ENCODE measurements at places on chromosomes 1 and 21.

DNA sequence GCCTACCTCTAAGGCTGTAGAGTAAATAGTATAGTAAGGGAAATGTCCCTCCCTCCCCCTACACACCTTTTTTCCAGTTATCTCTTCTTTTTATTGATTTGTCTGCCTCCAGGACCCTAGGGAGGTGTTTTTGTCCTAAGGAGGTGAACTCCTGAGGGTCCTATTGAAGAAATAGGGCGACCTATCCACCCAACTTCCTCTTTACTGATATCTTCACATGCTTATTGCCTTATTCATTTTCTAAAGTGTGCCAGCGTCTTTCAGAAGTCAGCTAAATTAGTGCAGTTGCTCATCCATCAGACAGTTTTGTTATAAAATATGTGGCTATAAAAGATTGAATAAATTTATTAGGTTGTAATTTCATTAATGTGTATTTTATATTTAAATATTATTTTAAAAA lies 5.9 kb downstream of the BACH1 start:
- no peak for DNase-seq

- no peak for DNase-seq
These were observed 12.7 kb upstream of the COL11A1 start for GRCh38 chr1:103120981-103121380.

- no peak for DNase-seq
These were observed 10.4 kb downstream of the TTLL10 start for GRCh38 chr1:1183833-1184775.

GRCh38 chr21:21996891-21997290 lies 998.7 kb downstream of the NCAM2 start:
- DNase-seq = no peak

DNA sequence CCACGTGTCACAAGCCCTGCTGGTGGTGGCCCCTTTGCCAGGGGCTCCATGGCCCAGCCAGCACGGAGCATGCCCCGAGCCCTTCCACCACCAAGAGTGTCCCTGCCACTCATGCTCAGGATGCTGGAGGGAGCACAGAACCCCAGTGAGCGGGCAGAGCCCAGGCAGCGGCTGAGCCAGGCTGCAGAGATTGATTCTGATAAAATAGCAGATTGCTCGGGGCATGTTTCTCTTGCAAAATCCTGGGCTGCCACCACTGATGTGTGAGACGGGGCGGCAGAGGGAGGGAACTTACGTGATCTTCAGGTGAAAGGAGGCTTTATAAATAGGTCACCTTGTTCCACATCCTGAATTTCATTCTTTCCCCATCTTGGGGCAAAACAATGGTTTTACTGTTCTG lies 53.2 kb downstream of the SPSB1 start:
- no peak for DNase-seq

DNA sequence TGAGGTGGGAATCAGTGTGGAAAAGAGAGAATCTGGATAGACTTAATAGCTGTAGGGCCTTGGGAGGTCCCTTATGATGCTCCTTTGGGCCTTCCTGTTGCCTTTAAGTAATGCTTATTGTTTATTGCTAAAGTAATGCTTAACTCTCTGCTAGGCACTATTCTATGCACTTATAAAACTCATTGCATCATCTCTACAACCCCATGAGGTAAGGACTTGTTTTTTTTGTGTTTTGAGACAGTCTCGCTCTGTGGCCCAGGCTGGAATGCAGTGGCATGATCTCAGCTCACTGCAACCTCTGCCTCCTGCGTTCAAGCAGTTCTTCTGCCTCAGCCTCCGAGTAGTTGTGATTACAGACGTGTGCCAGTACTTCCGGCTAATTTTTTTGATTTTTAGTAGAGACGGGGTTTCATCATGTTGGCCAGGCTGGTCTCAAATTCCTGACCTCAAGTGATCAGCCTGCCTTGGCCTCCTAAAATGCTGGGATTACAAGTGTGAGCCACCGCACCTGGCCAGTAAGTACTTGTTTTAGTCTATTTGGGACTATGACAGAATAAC lies 22.3 kb downstream of the NECAP2 start:
- no peak for DNase-seq

DNA sequence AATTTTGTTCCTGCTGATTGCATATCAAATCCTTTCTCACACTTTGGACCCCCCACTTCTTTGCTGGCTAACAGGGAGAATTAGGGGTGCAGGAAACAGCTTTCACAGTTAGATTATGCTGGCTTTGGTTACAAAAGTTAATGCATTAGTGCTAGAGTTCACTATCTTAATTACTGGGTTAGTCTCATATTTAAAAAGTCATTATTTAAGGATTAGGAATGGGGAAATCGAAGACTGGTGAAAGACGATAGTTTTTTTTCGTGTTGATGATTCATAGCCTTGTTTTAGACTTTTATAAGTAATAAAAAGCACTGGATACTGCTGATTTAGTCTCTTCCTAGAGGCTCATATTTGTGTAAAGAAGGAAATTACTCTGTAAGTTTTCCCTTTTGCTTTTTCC lies 11.6 kb downstream of the ST6GALNAC3 start:
- no peak for DNase-seq

- no peak for DNase-seq
These were observed 17.1 kb downstream of the COL6A2 start for GRCh38 chr21:46114963-46115362.

- DNase-seq = no peak
These were observed 40.7 kb downstream of the MATN1 start for GRCh38 chr1:30682396-30683275.

GRCh38 chr21:43340491-43341377 lies 86.2 kb downstream of the SIK1 start:
- DNase-seq = no peak

DNA sequence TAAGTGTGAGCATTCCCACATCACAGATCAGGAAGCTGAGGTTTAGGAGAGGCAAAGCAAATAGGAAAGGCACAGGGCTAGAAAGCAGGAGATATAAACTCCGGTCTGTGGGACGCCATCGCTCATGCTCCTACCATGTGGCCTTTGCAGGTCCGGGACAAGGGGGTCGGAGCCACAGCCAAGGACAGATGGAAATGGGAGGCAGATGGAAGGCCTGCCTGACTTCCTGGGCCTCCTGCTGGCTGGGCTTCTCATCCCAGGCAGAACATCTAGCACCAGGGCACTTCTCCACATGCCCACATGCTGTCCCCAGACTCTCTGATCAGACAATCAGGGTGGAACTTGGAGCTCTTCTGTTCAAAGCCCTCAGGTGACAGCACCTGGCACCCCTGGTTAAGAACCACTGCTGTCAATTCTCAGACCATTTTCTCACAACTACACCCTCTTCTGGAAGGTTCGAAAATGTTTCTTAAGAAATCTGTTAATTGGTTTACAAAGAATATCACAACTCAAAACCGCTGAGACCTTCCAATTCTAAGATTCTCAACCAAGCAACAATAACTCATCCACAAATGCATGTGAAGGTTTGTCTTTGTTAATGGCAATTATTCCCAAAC lies 173.3 kb upstream of the EDN2 start:
- no peak for DNase-seq

DNA sequence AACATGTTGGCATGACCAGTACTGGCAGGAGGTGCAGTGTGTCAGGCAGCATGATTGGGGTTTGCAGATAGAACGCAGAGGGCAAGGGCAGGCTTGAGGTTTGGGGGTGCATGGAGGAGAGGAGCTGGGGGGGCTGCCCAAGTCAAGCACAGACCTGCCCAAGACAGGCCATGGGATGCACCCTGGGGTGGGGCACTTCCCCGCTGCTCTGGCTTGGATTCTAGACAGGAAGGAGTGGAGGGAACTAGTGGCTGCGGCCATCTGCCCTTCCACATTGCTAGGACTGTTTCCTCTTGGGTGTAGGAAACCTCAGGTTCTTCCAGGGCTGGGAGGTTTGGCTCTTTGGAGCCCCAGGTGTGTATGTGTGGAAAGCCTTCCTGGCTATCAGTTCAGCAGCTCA lies 3.0 kb downstream of the PDXK start:
- DNase-seq = no peak

DNA sequence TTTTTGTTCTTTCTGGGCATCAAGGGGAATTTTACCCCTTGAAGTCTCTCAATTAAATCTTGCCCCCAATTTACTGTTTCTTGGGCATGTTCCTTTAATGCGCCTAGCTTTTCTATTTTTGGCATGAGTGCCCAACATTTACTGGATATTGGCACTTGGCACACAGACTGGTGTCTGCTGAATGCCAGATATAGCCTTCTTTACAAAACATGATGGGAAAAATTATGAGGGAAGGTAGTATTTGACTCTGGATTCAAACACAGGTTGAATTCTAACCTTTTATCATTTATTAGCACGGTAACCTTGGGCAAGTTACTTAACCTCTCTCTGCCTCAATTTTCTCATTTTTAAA lies 88.3 kb upstream of the GPR52 start:
- no peak for DNase-seq

Data from amygdala (tissue), 56 donors.